ENCODE measurements at places on chromosomes 12 and 14.

DNA sequence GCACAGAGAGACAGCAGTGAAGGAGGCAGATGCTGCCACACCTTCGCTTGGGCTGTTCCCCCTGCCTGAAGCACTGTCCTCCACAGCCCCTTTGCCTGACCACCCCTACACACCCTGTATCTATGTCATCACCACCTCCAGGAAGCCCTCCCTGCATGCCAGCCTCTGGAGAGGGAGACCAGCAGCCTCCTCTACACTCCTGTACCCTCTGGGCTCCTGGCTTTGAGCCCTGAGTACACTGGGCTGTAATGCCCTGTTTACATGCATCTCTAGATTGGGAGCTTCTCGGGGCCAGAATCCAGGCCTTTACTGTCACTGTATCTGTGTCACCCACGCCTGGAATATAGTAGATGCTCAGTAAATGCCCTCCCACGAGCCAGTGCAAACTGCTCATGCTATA is 5.9 kb upstream of the TMEM119 start:
- no peak for DNase-seq

GRCh38 chr14:76784881-76785280 is 23.6 kb downstream of the VASH1 start:
- peak; percentile 74 for DNase-seq

GRCh38 chr14:97377550-97377949 is 580.4 kb downstream of the VRK1 start:
- no peak for DNase-seq

DNA sequence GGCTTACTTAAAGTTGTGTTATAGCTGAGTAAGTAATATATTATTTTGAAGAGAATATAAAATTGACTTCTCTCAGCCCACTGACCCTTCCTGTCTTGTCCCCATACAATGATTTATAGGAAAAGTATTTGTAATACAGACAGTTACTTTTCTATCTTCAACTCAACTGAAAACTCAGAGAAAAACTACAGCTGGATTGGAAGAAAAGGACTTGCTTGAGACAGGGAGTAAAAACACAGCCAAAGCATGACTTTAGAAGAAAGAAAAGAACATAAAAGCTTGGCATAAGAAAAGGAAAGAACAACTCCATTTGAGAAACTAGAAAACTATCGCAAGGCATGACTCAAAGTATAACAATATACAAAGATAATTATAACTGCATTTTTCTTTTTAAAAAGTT is 57.5 kb downstream of the MSRB3 start:
- no peak for DNase-seq

- DNase-seq, result no peak
Measured at GRCh38 chr12:43332977-43333640, 218.9 kb downstream of the ADAMTS20 start.

GRCh38 chr14:96177766-96178375 is 26.8 kb upstream of the BDKRB2 start:
- no peak for DNase-seq

DNA sequence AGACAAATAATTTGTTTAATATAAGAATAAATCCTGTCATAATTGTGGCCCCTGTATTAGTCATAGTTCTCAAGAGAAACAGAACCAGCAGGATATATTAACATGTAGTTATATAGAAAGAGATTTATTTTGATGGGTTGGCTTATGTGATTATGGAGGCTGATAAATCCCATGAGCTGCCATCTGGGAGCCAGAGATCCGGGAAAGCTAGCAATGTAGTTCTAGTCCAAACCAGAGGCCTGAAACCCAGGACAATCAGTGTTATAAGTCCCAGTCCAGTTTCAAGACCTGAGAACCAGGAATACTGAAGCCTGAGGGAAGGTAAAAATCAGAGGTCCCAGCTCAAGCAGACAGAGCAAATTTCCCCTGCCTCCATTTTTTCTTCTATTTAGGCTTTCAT is 435.8 kb downstream of the RPL10L start:
- DNase-seq, result no peak

GRCh38 chr14:51451561-51451960 is 200.1 kb upstream of the FRMD6 start:
- DNase-seq, result no peak

GRCh38 chr12:132776816-132777568 is 15.4 kb upstream of the ANKLE2 start:
- DNase-seq, result no peak

DNA sequence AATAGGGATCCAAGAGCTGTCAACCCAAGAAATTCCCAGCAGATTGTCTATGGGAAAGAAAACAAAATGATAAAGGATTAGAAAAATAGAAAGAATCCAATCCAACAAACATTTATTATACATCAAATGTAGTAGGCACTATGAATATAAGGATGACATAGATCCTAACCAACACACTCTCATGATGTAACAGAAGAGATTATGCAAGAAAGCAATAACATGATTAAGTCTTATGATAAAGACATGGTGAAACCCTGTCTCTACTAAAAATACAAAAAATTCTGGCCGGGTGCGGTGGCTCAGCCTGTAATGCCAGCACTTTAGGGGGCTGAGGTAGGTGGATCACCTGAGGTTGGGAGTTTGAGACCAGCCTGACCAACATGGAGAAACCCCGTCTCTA is 2.7 kb downstream of the MED6 start:
- no peak for DNase-seq

DNA sequence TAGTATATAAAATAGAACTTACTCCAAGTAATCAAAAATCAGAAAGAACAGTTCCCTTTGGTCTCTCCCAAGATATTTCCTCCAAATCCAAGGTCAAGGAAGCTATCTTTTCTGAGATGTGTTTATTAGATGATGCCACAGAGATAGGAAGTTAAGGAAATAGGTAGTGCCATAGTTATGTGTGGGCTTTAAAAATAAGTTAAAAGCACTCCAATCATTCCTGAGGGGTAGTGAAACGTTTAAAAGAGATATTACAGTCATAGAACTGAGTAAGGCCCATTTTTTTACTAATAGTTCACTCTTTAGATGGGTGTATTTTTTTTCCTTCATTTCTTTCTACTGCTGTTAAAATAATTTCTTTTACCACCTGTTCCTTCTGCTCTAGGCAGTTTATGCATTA is 1630.9 kb upstream of the SEL1L start:
- no peak for DNase-seq

- DNase-seq, result no peak
Measured at GRCh38 chr14:101873076-101873825, 91.1 kb upstream of the DYNC1H1 start.

- DNase-seq, result no peak
Measured at GRCh38 chr14:95695913-95696312, 9.7 kb downstream of the TCL1B start.

DNA sequence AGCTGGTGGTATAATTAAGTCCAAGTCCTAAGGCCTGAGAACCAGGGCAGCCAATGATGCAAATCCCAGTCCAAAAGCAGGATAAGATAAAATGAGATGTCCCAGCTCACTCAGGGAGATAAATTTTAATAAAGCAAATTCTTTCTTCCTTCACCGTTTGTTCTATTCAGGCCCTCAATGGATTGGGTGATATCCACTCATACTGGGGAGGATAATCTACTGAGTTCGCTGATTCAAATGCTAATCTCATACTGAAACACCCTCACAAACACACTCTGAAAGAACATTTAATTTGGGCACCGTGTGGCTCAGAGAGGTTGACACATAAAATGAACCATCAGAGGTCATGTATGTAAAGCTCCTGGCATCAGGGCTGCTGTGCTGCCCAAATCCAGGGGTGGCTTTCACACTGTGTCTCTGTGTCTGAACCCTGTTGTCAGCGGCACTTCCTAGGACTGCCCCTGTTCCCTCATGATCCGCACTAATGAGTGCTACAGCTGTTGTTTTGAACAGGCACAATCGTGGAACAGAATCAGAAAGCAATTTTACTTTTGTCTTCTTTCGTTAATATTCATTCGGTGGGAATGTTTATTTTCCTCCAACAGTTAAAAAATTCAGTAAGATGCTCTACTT is 428.5 kb upstream of the FBXO33 start:
- DNase-seq, result no peak

- no peak for DNase-seq
Measured at GRCh38 chr14:77467801-77468200, 9.9 kb downstream of the AHSA1 start.

DNA sequence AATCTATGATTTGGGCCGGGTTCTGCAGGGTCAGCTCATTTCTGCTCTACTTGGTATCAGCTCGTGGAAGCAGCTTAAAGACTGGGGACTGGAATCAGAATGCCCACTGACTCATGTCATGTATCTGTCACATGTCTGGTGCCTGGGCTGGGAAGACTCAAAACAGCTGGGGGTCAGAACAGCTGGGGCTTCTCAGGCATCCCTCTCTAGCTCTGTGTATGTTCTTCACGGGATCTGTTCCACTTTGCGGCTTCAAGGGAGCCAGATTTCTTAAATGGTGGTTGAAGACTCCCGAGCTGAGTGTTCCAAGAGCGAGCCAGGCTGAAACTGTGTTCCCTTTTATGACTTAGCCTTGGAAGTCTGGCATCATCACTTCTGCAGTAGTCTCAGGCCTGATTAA is 11.9 kb downstream of the AEBP2 start:
- DNase-seq, result no peak

DNA sequence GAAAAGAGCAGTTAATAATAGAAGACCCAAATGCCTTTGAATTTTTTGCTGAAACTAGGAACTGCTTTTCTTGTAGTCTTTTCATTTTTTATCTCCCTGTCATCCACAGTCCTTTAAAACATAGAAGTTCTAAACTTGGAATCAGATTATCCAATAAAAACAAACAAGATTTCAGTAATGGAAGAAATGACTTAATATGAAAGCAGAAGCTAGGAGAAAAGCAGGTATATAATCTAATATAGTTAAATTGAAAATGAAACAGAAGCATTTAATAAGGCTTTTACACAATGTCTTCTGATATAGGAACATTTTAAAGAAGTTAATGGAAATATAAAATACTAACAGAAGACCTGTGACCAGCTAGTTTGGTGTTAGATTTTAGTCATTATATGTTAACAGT is 26.5 kb downstream of the PPP1R12A start:
- DNase-seq, result no peak

GRCh38 chr12:48022180-48022521 is 17.9 kb upstream of the COL2A1 start:
- DNase-seq, result no peak

- no peak for DNase-seq
Measured at GRCh38 chr12:124797321-124797720, 66.3 kb downstream of the SCARB1 start.

- DNase-seq, result no peak
Measured at GRCh38 chr12:131991816-131992430, 42.2 kb downstream of the EP400 start.

DNA sequence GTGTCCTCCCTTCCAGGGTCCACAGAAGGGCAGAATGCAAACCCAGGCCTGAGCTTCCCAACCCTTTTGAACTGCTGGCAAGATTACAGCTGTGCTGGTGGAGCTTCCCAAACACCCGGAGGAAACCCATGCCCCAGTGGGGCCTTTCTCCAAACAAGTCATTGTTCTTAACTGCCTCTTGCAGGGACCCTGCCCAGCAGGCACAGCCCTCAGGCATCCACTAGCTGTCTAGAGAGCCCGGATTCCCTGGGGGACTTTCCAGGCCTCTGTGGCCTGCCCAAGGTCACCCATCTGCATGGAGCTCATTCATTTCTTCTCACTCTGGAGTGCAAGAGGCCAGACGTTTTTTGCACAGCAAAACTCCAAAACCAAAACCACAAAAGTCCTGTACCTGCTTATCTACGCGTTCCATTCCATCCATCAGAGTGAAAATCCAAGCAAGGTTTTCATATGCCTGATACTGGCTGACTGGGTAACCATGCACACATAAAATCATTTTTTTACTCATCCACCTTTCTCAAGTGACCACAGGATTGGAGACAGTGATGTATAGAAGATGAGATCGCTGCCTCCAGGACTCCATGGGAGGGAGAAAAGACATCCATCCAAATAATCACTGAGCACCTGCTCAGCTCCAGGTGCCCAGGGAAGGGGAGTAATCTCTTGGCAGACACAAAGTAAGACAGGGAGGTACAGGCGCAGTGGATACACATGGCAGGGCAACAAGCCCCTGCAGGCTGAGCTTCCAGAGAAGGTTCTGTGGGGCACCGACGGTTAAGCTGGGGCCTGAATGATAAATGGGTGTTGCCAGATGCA is 17.2 kb upstream of the BDKRB2 start:
- no peak for DNase-seq

DNA sequence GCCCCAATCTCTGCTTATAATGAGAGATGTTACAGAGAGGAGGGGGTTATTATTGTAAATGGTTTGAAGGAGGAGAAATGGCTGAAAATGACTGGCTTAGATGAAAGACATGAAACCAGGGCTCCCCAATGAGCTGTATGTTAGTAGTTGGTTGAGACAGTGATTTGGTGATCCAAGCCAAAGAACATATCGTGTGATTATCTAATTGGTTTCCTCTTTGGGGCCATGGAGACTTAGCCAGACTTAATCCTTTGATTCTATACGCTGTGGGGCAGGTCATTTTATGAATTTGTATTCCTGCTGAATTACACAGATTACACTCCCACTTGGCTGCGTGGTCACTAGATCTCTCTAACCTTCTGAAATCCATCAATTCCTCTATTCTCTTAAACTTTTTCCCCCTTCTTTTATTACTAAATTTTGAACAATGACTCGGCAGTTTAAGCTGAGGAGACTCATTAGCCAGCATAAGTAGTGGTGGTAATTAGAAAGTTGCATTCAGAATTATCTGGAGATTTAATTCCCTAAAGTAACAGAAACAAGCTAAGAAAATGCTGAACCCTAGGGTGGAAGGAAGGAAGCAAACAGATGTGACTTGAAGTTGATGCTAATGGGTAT is 5.3 kb downstream of the TTC8 start:
- DNase-seq, result no peak

DNA sequence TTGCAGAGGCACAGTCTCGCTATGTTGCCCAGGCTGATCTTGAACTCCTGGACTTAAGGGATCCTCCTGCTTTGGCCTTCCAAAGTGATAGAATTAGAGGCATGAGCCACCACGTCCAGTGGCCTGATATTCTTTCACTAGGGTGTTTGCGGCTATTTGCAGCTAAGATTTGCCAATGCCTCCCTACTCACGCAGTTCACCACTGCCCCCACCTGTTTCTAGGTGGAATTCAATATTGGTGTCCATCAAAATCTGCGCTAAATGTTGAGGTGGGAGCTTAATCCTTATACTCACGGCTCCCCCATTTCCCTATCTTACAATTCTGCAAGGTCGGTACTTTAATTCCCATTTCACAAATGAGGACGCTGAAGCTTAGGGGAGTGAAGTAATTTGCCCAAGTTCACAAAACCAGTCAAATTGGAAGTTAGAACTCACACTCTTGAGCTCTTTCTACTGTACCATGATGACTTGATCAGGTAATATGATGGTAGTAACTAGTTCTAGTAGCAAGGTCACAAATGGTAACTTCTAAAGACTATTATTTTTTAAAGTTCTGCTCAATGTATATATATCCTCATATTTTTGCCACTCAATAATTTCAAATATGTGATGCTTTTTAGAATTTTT is 22.1 kb upstream of the LRRC9 start:
- DNase-seq, result no peak

DNA sequence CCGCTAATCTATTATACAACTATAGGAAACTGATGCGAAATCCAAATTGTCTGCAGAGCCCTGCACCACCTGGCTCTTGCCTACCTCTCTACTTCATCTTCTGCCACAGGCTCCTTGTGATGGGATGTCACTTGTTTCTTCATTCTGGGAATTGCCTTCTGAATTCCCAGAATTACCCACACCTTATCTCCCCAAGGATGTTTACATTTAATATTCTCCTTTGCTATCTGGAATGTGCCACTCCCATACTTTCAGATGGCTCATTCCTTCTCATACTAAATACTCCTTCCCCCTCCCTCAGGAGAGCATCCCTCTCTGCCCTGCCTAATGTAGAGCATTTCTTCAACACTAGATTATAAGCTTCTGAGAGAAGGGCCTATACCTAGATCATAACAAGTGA is 573.1 kb downstream of the GALC start:
- DNase-seq, result no peak
